ENCODE measurements at places on chromosomes 12 and 14.

GRCh38 chr12:12505544-12506495 lies 56.8 kb downstream of the DUSP16 start:
- no peak for DNase-seq

- DNase-seq, result no peak
Measured at GRCh38 chr12:77850129-77850528, 19.4 kb downstream of the NAV3 start.

DNA sequence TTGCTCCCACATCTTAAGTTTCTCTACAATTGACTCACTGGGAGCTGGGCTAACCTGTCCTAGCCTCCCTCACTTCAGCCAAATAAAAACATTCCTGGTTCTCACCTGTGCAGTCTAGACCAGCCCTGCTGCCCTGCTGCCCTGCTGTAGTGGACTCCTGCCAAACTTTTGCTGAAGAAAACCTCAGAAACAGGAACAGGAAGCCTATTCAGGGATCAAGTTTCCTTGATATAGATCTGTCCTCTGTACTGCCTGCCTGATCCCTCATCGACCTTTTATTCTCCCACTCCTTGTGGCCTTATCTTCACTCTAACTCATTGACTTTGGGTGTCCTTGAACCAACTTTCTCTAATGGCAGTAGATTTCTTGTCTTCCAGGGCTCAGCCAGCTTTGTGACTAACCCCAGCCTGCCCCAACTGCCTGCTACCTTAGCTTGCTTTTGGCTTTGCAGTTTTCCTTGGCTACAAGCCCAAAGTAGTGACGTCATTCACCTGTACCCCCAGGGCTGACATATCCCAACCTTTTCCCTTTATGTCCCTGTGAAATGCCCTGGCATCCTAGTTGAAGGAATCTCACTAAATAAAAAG lies 234.8 kb downstream of the DUSP6 start:
- DNase-seq, result no peak

DNA sequence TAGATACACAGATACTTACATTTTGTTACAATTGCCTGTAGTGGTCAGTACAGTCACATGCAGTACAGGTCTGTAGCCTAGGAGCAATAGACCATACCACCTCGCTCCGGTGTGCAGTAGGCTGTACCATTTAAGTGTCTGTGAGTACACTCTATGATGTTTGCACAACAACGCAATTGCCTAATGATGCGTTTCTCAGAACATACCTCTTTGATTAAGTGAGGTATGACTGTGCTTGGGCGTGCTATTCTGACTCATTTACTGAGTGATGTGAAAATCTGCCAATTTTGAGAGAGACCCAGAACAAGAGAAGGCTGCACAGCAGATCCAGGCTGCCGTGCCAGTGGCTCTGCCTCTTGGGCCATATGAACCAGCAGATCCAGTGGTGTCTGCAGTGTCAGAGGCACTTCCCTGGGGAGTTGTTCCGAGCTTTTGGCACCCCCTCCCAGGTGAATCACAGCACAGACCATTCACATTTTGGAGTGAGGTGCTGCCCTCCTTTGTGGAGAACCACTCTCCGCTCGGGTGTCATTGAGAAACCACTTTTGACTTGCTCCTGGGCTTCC lies 20.4 kb downstream of the DLK1 start:
- DNase-seq, result no peak

- DNase-seq, result no peak
Measured at GRCh38 chr14:90613453-90613852, 202.8 kb downstream of the TTC7B start.

GRCh38 chr12:111927346-111927745 lies 85.3 kb downstream of the MAPKAPK5 start:
- no peak for DNase-seq

Data from inflammatory macrophage (primary cell).